ENCODE measurements at places on chromosomes 5 and 9. TPM values are rescaled to one million over a fixed set of nuclear protein-coding genes. Genes with fewer than 3 reads are reported as not detected.

Gene PCDHB13
- total RNA-seq = under 0.01 TPM

Gene TRIM36
- 1.5 TPM for total RNA-seq

Gene ARID3C
- not detected for total RNA-seq

Gene WNT8A
- not detected for total RNA-seq

Gene LCNL1
- under 0.01 TPM for total RNA-seq
